ENCODE measurements at places on chromosomes 6 and 20.
A peak's percentile ranks its signal among the peaks of the same experiment; 100 is the strongest.

DNA sequence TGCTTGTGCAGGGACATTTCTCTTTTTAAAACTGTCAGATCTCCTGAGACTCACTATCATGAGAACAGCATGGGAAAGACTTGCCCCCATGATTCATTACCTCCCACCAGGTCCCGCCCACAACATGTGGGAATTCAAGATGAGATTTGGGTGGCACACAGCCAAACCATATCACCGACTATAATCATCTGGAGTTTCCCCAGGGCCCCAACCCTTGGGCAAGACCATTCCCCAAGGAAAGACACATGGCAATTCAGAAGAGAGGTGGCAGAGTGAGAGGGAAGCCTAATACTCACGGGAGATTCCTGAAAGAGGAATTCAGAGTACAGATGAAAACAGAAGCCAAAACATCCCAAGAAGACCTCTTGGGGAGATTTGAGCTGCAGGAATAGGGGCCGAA, 291.0 kb upstream of the PLCB4 start:
- no peak for DNase-seq

DNA sequence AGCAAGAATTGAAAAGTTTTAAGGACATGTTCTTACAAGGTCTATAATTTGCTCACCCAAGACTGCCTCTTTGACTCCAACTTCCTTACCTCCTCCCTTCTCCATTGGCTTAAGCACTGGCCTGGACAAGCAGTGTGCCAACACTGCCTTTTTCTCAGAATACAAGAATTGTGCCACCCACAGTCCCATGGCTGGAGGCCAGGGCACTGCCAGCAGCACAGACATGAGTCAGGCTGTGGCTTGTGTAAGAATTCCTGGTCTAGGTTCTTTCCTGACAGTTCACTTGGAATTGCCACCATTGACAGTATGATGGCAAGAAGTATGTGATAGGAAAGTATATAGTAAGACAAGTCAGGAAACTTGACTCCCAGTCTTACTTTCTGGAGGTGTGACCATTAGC, 202.7 kb upstream of the MARCKS start:
- peak; percentile 96 for DNase-seq

DNA sequence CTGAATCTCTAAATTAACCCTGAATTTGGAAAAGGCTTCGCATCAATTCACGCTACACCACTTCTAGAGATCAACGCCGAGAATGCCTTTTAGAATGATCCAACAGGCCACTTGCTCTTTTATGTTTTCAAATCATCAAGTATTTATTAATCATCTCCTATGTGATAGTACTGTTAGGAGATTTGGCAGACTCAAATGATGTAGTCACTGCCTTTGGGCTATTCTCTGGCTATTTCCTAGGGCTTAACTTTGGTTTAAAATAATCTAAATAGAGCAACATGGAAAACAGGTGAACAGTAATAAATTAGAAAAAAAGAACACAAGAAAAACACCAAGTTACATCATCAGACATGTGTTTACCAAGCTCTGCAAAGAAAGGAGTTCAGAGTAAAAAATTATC, 140.3 kb downstream of the TENT5A start:
- DNase-seq, result no peak

GRCh38 chr6:22095836-22096235, 201.0 kb downstream of the PRL start:
- DNase-seq, result no peak

- no peak for DNase-seq
Measured at GRCh38 chr6:11601776-11602605, 64.4 kb downstream of the TMEM170B start.

- peak; percentile 54 for DNase-seq
Measured at GRCh38 chr20:39268981-39269461, 306.9 kb downstream of the DHX35 start.

DNA sequence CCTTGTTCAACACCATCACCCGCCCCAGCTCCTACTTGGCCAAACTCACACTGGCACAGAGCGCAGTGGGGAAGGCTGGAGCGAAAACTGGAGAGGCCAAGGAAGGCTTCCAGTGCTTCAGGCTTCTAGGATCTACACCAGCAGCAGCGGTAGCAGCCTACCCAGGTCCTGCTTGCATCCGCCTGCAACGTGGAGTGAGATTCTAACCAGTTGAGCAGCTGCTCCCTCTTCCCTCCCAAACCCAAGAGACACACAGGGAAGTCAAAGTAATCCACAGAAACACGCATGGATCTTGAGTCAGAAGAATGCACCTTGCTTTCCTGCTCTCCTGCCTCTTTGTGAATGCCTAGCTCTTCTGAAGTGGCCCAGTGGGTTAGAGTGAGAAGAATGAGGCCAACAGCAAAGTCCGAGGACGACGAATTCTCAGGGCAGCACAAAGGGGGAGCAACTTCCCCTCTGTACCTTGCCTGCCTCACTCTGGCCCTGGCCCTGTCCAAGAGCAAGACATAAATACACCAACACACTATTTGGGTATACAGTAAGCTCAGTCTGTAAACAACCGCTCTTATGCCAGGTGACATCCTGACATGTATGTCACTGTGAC, 95.9 kb upstream of the FOXQ1 start:
- no peak for DNase-seq

DNA sequence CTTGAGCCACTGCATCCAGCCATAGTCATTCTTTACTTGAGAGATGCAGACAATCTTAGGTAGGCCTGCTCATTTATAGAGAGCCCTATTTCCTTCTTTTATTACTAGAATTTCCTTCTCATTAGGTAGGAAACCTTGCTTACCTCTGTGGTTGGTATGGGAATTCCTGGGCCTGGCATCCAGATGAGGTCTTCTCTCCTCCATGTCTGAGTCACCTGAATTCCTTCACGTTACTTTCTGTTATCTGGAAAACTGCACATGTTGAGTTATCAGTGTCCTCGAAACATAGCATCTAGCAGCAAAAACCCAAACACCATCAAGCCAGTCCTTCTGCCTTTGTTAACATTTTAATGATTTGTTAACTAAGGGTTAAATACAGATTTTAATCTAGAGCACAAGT, 2.2 kb downstream of the ZNFX1 start:
- DNase-seq, result peak; percentile 60

DNA sequence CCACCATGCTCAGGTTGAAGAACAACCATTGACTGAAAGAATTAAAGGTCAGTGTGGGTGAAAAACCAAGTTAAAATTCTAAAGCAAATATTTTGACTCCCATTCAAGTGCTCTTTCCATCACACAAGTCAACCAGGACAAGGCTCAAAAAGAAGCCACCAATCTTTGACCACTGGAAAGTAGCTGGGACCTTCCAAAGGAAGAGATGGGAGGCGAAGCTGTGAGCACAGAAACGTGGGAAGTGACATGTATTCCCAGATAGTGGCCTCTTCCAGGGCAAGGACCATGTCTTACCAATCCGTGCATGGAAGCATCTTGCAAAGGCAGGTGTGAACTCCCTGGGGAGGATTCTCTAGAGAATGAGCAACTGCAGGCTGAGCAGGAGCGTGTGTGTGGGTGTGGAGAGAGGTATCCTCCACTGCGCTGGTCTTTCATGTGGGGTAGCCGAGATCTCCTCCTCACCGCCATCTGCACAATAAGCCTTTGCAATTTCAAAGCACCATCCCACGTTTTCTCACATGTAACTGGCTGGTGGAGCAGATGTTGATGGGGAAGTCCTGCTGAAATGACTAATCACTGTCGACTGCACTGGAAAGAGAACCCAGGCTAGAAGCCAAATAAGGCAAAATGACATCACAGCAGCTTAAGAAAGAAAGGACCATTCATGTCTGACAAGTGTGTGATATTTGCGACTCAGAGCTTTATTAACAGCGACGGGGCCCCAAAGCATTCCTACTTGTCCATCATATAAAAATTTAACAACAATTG, 189.4 kb upstream of the RREB1 start:
- DNase-seq, result peak; percentile 62

- DNase-seq, result no peak
Measured at GRCh38 chr6:87628424-87628823, 38.5 kb downstream of the ORC3 start.

- DNase-seq, result no peak
Measured at GRCh38 chr20:33684533-33685327, 1.5 kb downstream of the E2F1 start.

DNA sequence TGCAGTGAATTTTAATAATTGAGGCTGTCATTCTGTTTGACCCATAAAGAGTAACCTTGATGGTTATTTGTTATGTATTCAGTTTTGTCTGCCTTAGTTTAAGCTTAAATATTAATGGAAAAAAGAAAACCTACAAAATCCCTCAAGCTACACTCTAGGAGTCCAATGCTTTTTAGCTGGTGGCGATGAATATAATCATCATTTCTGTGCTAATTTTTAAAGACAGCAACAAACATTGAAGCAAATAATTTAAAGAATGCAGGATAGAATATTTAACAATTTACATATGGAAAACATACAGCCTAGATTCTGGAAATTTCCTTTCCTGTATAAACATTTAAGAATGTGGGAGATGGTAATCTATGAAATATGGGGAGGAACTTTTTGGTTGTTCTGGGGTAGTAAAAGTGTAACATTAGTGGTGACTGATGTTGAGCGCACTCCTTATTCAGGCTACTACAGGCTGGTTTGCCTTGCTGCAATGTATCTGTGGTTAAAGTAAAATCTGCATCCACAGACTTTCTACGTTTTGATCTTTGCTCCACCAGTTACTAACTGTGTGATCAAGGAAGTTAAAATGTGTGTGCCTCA, 287.9 kb upstream of the DEFB112 start:
- DNase-seq, result no peak

- DNase-seq, result no peak
Measured at GRCh38 chr20:47850146-47850545, 64.9 kb upstream of the SULF2 start.

DNA sequence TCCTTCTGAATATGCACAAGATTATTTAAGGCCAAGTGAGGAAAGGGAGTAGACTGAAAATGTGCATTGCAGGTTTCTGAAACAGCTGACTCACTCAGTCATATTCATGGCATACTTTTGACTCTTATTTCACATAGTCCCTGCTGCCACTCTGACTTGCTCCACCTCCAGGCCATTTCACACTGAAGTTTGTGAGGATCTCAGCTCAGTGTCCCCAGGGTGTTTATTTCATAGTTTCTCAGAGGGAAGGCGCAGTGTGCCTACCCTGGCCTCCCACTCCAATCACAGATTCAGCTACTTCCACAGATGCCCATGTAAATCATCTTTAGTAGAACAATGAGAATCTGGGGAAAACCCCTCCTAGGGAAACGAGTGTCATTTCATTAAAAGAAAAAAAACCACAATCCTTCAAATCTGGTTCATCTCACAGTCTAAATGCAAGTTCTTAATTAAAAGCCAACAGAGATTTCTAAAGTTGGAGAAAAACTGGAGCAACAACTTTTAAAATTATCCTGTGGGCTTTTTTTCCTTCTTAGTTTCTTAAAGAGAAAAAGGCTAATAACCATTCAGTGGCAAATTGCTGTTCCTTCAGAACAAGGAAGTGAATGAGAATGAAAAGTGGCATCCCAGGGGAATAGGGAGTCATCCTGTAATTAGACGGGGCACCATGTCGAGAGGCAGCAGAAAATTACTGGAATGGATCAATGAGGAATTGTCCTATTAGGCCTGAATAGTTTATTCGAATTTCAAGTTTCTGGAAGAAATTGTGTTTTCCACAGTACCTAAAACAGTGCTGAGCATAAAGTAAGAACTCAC, 133.6 kb downstream of the TFAP2B start:
- no peak for DNase-seq

GRCh38 chr6:33600761-33601160, 20.4 kb upstream of the ITPR3 start:
- no peak for DNase-seq

DNA sequence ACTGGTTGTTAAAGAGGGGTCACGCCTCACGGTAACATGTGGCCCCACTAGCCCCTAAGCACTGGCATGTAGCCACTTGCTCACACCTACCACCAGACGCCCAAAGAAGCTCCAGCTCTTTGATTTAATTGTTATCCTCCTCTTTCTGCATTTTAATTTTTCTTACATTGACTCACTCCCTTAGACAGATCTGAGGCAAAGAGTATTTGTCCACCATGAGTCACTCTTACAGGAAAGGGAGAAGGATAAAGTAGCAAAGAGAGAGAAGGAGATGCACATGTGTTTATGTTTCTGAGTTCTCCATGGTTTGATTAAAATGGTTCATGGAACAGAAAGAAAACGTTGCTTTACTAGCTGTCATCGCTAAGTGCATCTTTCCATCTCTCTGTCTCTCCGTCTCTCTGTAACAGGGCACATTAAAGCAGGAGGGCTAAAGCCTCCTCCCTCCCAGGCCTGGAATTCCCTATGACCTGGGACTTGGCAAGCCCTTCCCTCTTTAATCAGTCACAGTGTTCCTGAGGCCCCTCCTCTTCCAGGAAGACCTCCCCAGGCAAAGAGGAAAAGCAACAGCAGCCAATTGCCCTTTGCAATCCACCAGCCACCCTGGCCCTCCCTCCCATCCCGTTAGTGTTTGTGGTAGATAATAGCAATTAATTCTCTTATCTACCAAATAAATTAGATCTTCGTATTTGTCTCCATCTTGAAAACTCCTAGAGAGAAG, 112.8 kb upstream of the TSHZ2 start:
- DNase-seq, result peak; percentile 59

DNA sequence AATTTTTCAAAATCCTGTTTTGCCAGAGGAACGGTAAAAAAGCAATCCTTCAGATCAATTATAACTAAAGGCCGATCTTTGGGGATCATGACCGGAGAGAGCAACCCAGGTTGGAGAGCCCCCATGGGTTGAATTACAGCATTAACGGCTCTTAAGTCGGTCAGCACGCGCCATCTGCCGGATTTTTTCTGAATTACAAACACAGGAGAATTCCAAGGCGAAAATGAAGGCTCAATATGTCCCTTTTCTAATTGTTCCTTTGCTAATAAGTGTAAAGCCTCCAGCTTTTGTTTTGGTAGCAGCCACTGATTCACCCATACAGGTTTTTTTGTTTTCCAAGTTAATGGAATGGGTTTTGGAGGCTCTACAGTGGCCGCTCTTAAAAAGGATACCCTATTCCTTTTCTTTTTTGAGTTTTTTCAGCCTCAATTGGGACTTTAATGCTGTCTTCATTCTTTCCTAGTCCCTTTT, 16.9 kb upstream of the PTCRA start:
- peak; percentile 75 for DNase-seq

GRCh38 chr6:166989427-166990032, 9.7 kb upstream of the CEP43 start:
- peak; percentile 62 for DNase-seq

GRCh38 chr20:10501402-10501801, 66.3 kb downstream of the SLX4IP start:
- DNase-seq, result peak; percentile 66

GRCh38 chr6:105304366-105304765, 98.5 kb downstream of the PREP start:
- DNase-seq, result no peak

DNA sequence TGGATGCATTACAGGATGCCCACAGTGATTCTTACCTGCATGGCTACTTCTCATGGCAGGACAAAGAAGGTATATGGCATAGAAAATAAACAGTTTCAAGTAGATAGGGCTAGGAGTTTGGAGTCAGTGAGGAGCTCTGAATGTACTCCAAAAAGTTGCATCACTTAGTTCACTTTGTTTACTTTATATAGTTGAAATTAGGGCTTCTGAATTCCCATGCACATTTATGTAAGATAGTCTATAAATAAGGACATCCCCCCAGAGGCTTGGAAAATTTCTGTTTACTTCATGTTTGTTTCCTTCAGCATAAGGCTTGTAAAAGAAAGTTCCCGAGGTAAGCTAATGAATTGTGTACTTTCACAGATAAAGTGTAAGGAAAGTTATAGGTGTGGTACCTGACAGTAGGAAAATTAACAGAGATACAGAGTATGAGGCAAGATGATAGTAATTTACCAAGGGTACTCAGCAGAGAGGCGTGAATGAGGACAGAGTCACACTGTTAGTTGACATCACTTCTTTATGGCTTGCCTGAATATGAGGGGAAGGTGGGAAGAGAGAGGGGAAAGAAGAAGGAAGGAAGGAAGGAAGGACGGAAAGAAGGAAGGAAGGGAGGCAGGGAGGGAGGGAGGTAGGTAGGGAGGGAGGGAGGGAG, 51.1 kb downstream of the ADTRP start:
- DNase-seq, result no peak

All from astrocyte of the hippocampus (primary cell).